ENCODE measurements at places on chromosomes 16 and 17. TPM values are rescaled to one million over a fixed set of nuclear protein-coding genes. Genes with fewer than 3 reads are reported as not detected.

KRT23 gene
- total RNA-seq, result not detected

C16orf96 gene
- not detected for total RNA-seq

C16orf86 gene
- not detected for total RNA-seq

ITGAX gene
- 0.09 TPM for total RNA-seq

CTRL gene
- total RNA-seq, result 0.09 TPM

CALB2 gene
- total RNA-seq, result 50.4 TPM

ZNF385C gene
- not detected for total RNA-seq

KRT27 gene
- total RNA-seq, result not detected

LRRC75A gene
- total RNA-seq, result 0.39 TPM

ABCA9 gene
- not detected for total RNA-seq

TERB1 gene
- 0.05 TPM for total RNA-seq

OR1F1 gene
- total RNA-seq, result not detected

RUNDC1 gene
- total RNA-seq, result 5.7 TPM

CCL3 gene
- total RNA-seq, result not detected

- H3K36me3 ChIP-seq, result no peaks in the 10 kb centered on the region
- H3K27me3 ChIP-seq, result 0 out of 2 replicates have a peak, but pooled peaks cover 3% of the 10 kb centered on the region
- no peak for DNase-seq
- H3K4me3 ChIP-seq, result no peak overlapping the region
- H3K27ac ChIP-seq, result no peak overlapping the region
These were observed 66.5 kb downstream of the ATP2C2 start for GRCh38 chr16:84434800-84435199.

DNA sequence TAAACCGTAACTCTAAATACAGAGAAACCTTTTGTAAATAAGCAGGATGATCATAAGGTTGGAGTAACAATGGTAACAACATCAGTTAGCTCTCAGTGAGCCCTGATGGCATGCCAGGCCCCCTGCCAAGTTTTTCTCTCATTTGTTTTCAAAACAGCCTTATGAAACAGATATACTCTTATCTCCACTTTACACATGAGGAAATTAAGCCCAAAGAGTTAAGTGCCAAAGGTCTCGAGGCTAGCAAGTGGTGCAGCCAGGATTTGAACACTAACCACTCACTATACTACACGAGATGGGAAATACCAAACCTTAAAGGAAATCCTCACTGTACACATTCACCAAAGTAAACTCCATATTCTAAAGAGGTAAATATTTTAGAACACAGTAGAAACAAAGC lies 15.0 kb downstream of the USP31 start:
- no peak overlapping the region for H3K4me3 ChIP-seq
- no peak for DNase-seq
- H3K4me1 ChIP-seq, result peaks cover 19% of the 10 kb centered on the region

DNA sequence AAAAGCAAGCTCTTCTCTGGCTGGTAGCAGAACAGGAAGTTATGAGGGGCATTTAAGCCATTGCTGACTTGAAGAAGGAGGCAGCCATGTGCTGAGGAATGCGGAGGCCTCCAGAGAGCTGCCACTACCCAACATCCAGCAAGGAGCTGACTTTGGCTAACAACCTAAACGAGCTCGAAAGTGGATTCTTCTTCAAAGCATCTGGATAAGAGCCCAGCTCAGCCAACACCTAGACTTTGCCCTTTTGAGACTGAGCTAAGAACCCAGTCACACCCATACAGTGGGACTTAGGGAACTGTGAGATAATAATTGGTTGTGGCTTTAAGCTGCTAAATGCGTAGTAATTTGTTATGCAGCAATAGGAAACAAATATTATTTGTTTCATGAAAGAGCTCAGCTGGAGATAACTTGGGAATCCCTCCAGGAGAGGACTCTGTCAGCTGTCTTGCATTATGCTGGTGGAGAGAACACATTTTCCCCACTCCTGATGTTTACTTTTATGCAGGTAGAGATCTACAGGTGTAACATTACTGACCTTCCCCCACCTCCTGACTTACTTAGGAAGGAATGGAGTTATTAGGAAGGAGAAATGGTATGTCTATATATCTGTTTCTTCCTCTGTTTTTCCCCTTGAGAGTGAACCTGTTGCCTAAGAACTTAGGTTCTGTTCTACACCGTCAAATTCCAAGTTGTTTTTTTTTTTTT lies 52.7 kb upstream of the ZNF629 start:
- no peak overlapping the region for H3K27ac ChIP-seq
- no peaks in the 10 kb centered on the region for H3K4me1 ChIP-seq
- no peaks in the 10 kb centered on the region for H3K27me3 ChIP-seq
- H3K4me3 ChIP-seq, result no peak overlapping the region
- DNase-seq, result no peak
- H3K36me3 ChIP-seq, result no peaks in the 10 kb centered on the region

- H3K4me1 ChIP-seq, result no peaks in the 10 kb centered on the region
- peaks cover 86% of the 10 kb centered on the region for H3K36me3 ChIP-seq
- no peak overlapping the region for H3K27ac ChIP-seq
- H3K4me3 ChIP-seq, result no peak overlapping the region
- H3K27me3 ChIP-seq, result no peaks in the 10 kb centered on the region
- DNase-seq, result no peak
These were observed 16.0 kb downstream of the NSRP1 start for GRCh38 chr17:30132615-30133014.

- H3K27ac ChIP-seq, result no peak overlapping the region
- H3K4me1 ChIP-seq, result peaks cover 17% of the 10 kb centered on the region
- no peaks in the 10 kb centered on the region for H3K36me3 ChIP-seq
- H3K4me3 ChIP-seq, result no peak overlapping the region
These were observed 110.8 kb upstream of the SMURF2 start for GRCh38 chr17:64772845-64773299.

- peaks cover 19% of the 10 kb centered on the region for H3K4me1 ChIP-seq
- H3K4me3 ChIP-seq, result no peak overlapping the region
- no peak for DNase-seq
- H3K27me3 ChIP-seq, result no peaks in the 10 kb centered on the region
These were observed 12.1 kb upstream of the FLYWCH1 start for GRCh38 chr16:2899564-2900072.

DNA sequence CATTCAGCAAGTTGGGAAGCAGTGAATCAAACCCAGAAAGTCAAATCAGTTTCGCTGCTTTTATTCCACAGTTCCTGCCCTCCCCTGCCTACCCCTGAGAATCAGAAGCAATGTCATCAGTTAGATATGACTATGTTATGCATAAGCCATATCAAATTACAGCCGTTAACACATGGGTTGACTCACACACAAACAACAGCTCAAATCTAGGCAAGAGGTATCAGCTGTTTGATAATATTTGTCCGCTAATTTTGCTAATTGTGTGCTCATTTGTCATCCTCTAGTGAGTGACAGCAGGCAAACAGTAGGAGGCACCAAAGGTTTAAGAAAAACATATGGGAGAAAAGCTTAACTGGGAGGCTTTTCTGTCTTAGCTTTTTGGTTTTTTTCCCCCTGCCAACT lies 327.4 kb upstream of the CCL2 start:
- H3K4me1 ChIP-seq, result no peaks in the 10 kb centered on the region
- H3K4me3 ChIP-seq, result no peak overlapping the region
- no peaks in the 10 kb centered on the region for H3K27me3 ChIP-seq
- H3K27ac ChIP-seq, result no peak overlapping the region
- H3K36me3 ChIP-seq, result no peaks in the 10 kb centered on the region

- H3K4me3 ChIP-seq, result no peak overlapping the region
- H3K36me3 ChIP-seq, result peaks cover 39% of the 10 kb centered on the region
- DNase-seq, result no peak
- H3K27me3 ChIP-seq, result no peaks in the 10 kb centered on the region
- peaks cover 57% of the 10 kb centered on the region for H3K4me1 ChIP-seq
- no peak overlapping the region for H3K27ac ChIP-seq
These were observed 1.9 kb upstream of the PRRT2 start for GRCh38 chr16:29809850-29810698.

DNA sequence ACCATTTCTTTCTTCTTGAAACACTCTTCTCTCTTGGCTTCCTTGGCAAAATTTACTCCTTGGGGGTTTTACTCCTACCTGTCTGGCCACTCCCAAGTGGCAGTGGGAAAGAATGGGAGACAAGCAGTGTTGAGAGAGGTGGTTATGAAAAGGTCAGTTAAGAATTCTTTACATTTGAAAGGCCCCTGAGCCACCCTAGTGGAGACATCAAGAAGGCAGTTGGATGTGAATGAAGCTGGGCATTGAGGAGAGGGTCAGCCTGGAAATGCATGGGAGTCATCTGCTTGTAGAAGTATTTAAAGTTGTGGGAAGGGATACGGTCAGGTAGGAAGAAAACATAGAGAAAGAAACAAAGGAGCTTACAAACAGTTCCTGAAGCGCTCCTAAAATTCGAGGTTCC lies 42.3 kb upstream of the CCNF start:
- H3K4me1 ChIP-seq, result no peaks in the 10 kb centered on the region
- no peaks in the 10 kb centered on the region for H3K36me3 ChIP-seq
- peaks cover 9% of the 10 kb centered on the region for H3K27me3 ChIP-seq
- no peak overlapping the region for H3K4me3 ChIP-seq

DNA sequence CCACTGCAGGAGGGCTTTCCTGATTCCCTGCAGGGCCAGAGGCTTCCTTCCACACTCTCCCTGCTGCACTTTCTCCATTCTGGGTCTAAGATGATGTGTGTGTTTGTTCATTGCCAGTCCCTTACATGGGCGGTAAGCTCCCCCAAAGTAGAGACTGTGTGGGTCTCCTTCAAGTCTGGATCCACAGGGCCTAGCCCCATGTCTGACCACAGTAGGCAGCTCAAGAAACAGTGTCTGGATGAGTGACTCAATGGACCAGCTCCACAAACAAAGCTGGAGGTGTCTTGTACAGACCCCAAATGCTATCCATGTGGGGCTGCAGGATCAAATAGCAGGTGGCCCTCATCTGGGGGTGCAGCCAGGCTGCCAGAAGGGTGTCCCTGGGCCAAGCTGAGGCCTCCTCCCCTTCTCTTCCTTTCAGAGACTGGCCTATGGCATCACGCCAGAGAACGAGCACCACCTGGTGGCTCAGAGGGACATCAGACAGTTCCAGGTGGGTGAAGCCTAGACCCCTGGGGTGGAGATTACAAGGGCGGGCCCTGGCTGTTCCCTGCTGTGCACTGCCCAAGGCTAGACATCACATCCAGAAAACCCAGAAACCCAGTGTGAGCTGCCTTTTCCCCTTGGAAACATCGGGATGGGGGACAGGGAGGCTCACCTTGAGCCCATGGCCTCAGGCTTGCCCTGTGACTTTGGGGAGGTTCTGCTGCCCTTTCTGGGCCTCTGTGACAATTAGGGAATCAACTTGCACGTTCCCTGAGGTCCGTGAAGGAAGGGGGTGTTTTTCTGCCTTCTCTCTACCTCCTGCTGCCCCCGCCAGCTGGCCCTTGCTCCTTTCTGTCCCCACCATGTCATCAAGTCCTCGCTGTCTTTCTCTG lies 45.9 kb downstream of the SLC6A2 start:
- H3K4me3 ChIP-seq, result no peak overlapping the region
- no peaks in the 10 kb centered on the region for H3K27me3 ChIP-seq

DNA sequence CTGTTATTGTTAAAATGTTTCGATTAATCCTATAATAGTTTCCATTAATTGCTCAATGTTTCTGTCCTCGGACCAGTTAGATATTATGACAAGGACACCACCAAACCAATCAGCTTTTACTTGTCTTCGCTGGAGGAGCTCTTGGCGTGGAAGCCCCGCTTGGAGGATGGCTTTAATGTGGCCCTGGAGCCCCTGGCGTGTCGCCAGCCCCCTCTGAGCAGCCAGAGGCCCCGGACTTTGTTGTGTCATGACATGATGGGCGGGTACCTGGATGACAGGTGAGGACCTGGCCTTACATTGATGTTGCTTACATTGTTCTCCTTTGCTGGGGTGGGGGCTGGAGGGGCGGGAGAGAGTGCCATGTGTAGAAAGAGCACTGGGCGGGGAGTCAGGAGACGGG lies 3.0 kb downstream of the ENGASE start:
- peaks cover 14% of the 10 kb centered on the region for H3K4me1 ChIP-seq
- peaks cover 53% of the 10 kb centered on the region for H3K36me3 ChIP-seq
- H3K27me3 ChIP-seq, result no peaks in the 10 kb centered on the region
- no peak overlapping the region for H3K27ac ChIP-seq

GRCh38 chr16:19523184-19523558 lies 571 bp upstream of the CCP110 start:
- DNase-seq, result no peak
- H3K4me1 ChIP-seq, result peaks cover 21% of the 10 kb centered on the region
- no peaks in the 10 kb centered on the region for H3K27me3 ChIP-seq
- H3K27ac ChIP-seq, result 0 out of 2 replicates have a peak overlapping the region, but pooled peaks have one; percentile 7
- peak overlapping the region; percentile 71 for H3K4me3 ChIP-seq

- no peaks in the 10 kb centered on the region for H3K27me3 ChIP-seq
- no peak for DNase-seq
- no peak overlapping the region for H3K4me3 ChIP-seq
These were observed 28.8 kb downstream of the NPLOC4 start for GRCh38 chr17:81608082-81608481.

GRCh38 chr17:50507871-50508572 lies at the start of gene MYCBPAP:
Gene MYCBPAP (plus strand): TSS chr17:50508439. CDS start chr17:50508675, 236 bp downstream.
- peaks cover 19% of the 10 kb centered on the region for H3K27me3 ChIP-seq
- H3K4me3 ChIP-seq, result peak within 1 kb of the TSS; percentile 36
- no peak within 1 kb of the TSS for H3K27ac ChIP-seq
- peaks cover 9% of the 10 kb centered on the region for H3K4me1 ChIP-seq

- H3K27me3 ChIP-seq, result peaks cover 26% of the 10 kb centered on the region
- no peak overlapping the region for H3K4me3 ChIP-seq
- H3K36me3 ChIP-seq, result no peaks in the 10 kb centered on the region
- no peak overlapping the region for H3K27ac ChIP-seq
- peaks cover 10% of the 10 kb centered on the region for H3K4me1 ChIP-seq
These were observed 3.0 kb downstream of the KCNJ12 start for GRCh38 chr17:21379080-21379711.

DNA sequence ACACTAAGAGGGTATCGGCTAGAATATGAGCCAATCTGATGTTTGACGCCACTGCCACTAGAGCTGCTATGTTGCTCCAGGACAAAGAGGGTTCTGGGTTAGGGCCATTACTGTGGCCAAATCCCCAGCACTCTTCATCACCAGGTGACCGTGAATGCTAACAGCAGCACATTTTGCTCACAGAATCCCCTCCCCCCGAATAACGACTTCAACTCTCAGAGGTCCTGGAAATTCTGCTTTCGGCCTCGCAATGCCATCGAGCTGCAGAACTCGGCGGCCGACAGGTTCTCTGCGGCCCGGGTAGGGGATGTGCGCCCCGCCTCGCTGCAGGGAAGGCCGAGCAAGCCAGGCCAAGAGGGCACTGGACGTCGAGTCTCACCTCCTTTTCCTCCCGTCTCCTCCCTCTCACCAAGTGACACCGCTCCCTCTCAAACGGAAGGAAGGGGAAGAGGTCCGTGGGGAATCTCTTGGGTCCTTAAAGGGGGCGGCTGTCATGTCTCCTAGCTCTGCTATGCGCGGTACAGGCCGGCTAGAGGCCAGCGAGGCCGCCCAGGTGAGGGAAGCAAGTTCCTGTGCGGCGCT lies 31.9 kb downstream of the CDK5R1 start:
- no peak for DNase-seq
- H3K4me3 ChIP-seq, result peak overlapping the region; percentile 41
- H3K4me1 ChIP-seq, result peaks cover 12% of the 10 kb centered on the region
- no peaks in the 10 kb centered on the region for H3K27me3 ChIP-seq

DNA sequence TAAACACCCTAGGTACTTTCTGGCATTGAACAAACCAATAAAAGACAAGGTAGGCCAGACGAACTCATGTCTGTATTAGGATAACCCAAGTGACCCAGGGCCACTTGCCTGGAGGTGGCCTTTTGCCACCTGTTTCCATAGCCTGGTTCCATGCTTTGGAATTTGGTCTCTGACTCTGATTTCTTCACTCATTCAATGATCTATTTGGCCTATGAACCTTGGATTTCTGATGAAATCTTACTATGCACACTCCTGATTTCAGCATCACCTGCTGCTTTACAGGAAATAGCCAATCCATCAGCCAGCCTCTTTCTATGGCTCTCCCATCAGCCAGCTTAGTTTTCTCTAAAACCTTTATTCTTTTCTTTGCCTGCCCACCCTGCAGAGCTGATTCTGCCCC lies 142.8 kb upstream of the PSMD7 start:
- H3K4me3 ChIP-seq, result no peak overlapping the region
- H3K4me1 ChIP-seq, result no peaks in the 10 kb centered on the region
- no peak overlapping the region for H3K27ac ChIP-seq
- H3K27me3 ChIP-seq, result no peaks in the 10 kb centered on the region

- H3K4me1 ChIP-seq, result no peaks in the 10 kb centered on the region
- H3K27ac ChIP-seq, result no peak overlapping the region
These were observed 43.4 kb downstream of the VPS53 start for GRCh38 chr17:671076-671762.

Measured in SJSA1 (cell line).